ENCODE measurements at places on chromosomes 6 and 20.

- H3K36me3 ChIP-seq: no peaks in the 10 kb centered on the region
- H3K27me3 ChIP-seq: no peaks in the 10 kb centered on the region
These were observed 48.0 kb upstream of the STXBP5 start for GRCh38 chr6:147156218-147156617.

GRCh38 chr6:71277926-71278600, 10.5 kb upstream of the OGFRL1 start:
- no peak overlapping the region for H3K4me3 ChIP-seq
- no peaks in the 10 kb centered on the region for H3K27me3 ChIP-seq
- no peaks in the 10 kb centered on the region for H3K4me1 ChIP-seq
- DNase-seq: no peak
- H3K36me3 ChIP-seq: no peaks in the 10 kb centered on the region

DNA sequence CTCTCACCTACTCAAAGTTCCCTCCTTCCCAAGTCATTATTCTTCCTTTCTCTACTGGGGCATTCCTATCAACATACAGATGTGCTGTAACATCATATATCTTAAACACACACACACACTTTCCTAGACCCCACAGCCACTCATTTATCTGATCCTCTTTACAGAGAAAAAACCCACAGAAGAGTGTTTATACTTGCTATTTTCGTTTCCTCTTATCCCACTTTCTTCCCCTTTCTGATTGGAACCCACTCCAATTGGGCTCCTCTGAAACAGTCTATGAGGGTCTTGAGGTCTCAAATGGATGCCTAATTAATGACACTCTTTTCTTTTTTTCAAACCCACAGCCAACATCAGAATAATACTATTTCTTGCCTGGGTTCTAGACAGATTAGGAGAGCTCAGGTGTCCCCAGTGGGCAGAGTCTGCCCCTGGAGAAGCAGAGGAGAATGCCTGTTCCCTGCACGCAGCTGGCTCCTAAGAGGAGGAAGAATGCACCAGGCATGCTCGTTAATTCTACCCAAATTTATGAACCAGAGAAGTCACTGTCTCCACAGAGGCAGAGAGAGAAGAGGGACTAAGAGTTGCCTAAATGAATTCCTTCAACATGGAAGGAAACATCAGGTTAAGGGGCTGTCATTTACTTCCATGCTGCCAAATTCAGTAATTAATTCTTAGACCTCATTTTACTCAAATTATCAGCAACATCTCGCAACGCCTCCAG, 65.9 kb downstream of the CRYBG1 start:
- no peak overlapping the region for H3K4me3 ChIP-seq
- H3K27ac ChIP-seq: no peak overlapping the region
- H3K27me3 ChIP-seq: no peaks in the 10 kb centered on the region
- H3K4me1 ChIP-seq: no peaks in the 10 kb centered on the region
- no peak for DNase-seq
- H3K36me3 ChIP-seq: no peaks in the 10 kb centered on the region

DNA sequence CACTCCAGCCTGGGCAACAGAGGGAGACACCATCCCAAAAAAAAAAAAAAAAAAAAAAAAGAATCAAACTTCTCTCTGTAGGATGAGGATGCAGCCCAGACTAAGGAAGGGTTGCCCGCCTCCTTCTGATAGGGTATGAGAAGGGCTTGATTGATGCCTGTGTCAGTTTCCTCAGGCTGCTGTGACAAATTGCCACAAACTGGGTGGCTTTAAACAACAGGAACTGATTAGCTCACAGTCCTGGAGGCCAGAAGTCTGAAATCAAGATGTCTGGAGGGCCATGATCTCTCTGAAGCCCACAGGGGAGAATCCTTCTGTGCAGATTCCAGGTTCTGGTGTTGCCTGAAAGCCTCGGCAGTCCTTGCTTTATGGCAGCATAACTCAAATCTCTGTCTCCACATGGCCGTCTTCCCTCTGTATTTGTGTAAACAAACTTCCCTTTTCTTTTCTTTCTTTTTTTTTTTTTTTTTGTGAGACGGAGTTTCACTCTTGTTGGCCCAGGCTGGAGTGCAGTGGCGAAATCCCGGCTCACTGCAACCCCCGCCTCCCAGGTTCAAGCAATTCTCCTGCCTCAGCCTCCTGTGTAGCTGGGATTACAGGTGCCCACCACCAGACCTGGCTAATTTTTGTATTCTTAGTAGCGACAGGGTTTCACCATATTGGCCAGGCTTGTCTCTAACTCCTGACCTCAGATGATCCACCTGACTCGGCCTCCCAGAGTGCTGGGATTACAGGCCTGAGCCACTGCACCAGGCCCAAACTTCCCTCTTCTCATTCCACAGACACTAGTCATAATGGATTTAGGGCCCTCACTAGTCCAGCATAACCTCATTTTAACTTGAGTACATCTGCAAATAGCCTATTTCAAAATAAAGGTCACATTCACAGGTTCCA, 11.2 kb upstream of the CDK19 start:
- no peaks in the 10 kb centered on the region for H3K36me3 ChIP-seq
- H3K27ac ChIP-seq: no peak overlapping the region
- no peak overlapping the region for H3K4me3 ChIP-seq
- no peaks in the 10 kb centered on the region for H3K27me3 ChIP-seq
- H3K4me1 ChIP-seq: peaks cover 14% of the 10 kb centered on the region

- no peaks in the 10 kb centered on the region for H3K36me3 ChIP-seq
- no peak overlapping the region for H3K27ac ChIP-seq
- H3K4me1 ChIP-seq: no peaks in the 10 kb centered on the region
- DNase-seq: no peak
- no peak overlapping the region for H3K4me3 ChIP-seq
These were observed 9.8 kb downstream of the VGLL2 start for GRCh38 chr6:117275205-117275604.

DNA sequence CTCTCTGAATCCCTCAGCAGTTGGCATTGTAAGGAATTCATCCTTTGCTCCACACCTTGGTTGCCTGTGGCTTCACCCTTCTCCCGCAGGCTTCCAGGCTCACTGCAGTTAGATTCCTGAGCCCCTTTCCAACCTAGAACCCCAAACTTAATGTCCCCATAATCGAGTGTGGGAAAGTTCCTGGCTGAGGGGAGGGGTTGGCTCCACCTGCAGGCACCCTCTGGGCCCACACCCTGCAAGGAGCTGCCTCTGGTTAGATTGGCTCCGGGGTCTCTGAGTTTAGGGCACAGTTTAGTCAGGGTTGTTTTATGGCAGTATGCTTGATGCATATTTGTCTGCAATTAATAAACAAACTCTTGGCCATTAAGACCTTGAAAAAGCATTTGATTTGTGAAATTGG, 63.4 kb downstream of the MTHFD1L start:
- H3K36me3 ChIP-seq: no peaks in the 10 kb centered on the region
- no peak for DNase-seq
- H3K4me1 ChIP-seq: no peaks in the 10 kb centered on the region
- no peak overlapping the region for H3K4me3 ChIP-seq
- H3K27me3 ChIP-seq: no peaks in the 10 kb centered on the region

DNA sequence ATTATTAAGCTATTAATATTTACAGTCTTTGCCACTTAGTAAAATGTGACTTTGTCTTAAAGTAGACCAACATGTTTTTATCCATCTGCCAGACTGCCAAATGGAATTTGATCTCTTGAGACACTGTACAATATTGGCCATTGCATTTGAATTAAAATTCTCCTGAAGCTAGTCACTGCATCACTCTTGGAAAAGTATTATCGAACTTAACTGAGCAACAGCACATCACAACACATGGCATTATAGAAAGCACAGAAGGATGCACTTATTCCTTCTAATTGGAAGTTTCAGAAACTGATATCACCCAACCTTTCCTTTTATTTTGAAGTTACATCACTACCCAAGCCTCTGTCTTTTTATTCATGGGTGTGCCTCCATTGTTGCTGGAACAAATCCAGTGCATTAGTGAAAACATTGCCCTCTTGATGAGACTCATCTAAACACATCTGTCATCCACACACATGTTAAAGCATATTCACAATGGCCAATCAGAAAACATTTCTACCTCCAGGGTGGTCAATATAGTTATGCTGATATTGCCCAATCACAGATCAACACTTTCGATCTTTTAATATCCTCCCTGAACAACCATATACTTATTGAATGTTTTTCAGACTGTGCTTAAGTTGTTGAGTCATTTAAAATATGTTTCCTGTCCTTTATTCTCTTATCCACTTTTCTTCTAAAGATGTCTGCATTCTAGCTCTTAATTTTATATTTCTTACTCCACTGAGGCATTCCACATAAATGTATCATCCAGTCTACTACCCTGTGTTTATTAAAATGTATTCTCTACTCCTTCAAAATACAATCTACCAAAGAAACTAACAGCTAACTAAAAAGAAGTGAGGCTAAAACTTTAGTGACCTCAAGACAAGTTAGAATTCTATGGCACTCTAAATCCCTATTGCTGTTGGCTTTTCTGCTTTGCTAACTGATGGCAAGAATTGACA, 535.0 kb downstream of the RFPL4B start:
- no peaks in the 10 kb centered on the region for H3K36me3 ChIP-seq
- H3K27ac ChIP-seq: no peak overlapping the region

DNA sequence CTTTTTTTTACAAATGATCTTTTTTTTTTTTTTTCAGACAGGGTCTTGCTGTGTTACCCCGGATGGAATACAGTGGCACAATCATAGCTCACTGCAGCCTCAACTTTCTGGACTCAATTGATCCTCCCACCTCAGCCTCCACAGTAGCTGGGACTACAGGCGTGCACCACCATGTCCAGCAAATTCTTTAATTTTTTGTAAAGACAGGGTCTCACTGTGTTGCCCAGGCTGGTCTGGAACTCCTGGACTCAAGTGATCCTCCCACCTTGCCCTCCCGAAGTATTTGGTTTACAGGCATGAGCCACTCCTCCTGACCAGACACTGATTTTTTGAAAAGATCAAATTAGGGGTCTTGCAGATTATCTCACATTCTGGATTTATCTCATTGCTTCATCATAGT, 11.0 kb upstream of the MYBL2 start:
- no peak for DNase-seq
- H3K4me1 ChIP-seq: no peaks in the 10 kb centered on the region
- no peaks in the 10 kb centered on the region for H3K36me3 ChIP-seq
- no peak overlapping the region for H3K4me3 ChIP-seq

DNA sequence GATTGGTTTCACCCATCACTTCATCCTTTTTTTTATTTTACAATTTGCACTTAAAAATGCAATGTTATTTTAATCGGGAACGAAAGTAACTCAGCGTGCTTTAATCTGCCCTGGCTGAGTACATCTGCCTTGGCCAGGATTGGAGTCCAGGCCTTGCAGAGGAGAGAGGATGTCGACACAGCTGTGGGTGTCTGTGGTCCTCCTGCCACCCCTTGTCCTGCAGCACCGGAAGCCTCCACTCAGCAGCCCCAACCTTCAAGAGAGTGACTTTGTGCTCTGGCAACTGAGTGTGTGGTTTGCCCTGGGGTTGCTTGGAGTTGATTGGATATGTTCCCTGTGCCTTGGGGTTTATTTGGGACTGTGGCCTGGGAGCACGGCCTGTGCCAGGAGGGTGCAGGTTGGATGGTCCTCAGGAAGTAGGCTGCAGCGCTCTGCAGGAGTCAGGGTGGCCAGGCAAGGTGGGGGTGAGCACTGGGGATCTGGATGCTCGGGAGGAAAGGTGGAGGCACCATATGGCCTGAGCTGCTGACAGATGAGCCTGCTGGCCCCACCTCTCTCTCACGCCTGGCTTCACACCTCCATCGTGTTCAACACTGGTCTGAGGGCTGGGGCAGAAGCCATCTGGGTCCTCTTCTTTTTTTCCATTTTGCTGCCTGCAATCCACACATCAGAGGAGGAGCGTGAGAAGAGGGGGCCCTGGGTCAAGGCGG, 4.3 kb downstream of the MYT1 start:
- no peaks in the 10 kb centered on the region for H3K36me3 ChIP-seq
- no peaks in the 10 kb centered on the region for H3K4me1 ChIP-seq
- H3K27me3 ChIP-seq: peaks cover 82% of the 10 kb centered on the region
- no peak overlapping the region for H3K4me3 ChIP-seq
- no peak for DNase-seq

DNA sequence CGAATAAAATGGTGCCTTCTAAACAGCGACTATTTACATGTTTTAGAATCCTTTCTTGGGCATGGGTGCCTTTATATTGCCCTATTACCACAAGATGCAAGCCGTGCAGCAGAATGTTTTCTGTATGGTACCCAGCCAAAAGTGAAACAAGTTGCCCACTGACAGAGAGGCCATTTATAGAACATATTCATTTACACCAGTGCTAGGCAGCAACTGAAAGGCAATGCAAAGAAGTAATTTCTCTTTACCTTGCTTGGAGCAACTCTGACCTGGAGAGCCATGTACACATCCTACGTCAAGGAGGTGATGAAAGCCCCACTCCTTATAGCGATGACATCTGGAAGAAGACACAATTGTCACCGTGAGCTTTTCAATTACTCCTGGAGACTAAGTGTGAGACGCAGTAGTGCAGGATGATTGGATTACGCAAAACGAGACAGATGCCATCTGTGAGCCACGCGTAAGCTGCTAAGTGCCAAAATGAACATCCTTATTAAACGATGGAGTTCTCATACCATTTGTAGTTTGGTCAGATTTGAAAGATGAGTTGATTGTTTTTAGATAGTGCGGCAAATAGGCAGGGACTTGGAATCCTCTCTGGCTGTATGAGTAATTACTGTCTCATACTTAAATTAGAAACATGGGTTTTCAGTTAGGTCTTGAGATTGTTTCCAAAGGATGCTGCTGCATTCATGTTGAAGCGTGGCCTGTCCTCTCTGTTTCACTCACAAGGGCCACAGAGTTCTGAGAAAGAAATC, at the start of gene TMEM244:
TMEM244 (minus strand) TSS at position 408 of the 758 bp plus-strand sequence; CDS start at position 281, 127 bp downstream.
- no peaks in the 10 kb centered on the region for H3K4me1 ChIP-seq
- H3K27ac ChIP-seq: no peak within 1 kb of the TSS
- no peaks in the 10 kb centered on the region for H3K27me3 ChIP-seq
- no peaks in the 10 kb centered on the region for H3K36me3 ChIP-seq
- no peak for DNase-seq

- DNase-seq: no peak
- H3K4me3 ChIP-seq: no peak overlapping the region
- no peak overlapping the region for H3K27ac ChIP-seq
- no peaks in the 10 kb centered on the region for H3K27me3 ChIP-seq
These were observed 16.1 kb upstream of the GRM4 start for GRCh38 chr6:34161857-34162515.
